ENCODE measurements at places on chromosomes 11 and 22. TPM values are rescaled to one million over a fixed set of nuclear protein-coding genes. Genes with fewer than 3 reads are reported as not detected.

DNA sequence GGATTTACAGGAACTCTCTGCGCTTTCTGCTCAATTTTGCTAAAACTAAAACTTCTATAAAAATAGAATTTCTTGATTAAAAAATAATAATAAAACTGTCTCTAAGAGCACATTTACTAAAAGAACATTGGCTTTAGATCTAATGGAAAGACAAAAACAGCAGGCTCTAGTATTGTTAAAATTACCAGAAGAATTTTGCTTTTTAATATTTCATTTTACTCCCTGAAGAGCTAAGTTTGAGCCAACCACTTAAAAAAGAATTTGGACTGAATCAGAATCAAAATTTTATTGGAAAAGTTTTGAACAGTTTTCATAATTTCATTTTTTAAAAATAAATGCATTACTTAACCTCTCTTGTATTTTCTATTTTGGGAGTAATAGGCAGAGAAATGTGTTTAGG, 107.3 kb downstream of the BBOX1 start:
- no peak for DNase-seq

GRCh38 chr22:50136581-50137015, 33.9 kb upstream of the PANX2 start:
- no peak for DNase-seq

The CHRM4 gene
- polyA plus RNA-seq: 0.56 TPM

- no peak for DNase-seq
These were observed 20.2 kb upstream of the TREH start for GRCh38 chr11:118699506-118700220.

DNA sequence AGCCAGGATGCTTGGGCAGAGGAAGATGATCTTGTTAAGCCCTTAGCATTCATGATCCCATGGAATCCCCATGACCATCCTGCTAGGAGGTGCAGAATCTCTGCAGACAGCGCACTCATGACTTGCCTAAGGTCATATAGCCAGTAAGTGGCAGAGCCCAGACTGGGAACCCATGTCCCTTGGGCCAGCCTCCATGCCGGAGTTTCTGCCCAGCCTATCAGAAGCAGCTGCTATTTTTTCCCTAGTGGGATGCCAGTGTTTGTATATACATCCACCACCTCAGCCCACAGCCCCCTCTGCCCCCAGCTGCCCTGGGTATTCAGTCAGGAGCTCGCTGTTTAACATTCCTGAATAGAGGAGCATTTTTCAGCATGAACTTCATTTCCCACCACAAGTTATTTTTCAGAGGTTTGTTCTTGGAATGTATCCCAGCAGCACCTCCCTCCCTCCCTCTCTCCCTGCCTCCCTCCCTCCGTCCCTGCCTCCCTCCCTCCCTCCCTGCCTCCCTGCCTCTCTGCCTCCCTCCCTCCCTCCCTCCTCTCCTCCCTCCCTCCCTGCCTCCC, 34.4 kb upstream of the SUSD2 start:
- peak; percentile 31 for DNase-seq

DNA sequence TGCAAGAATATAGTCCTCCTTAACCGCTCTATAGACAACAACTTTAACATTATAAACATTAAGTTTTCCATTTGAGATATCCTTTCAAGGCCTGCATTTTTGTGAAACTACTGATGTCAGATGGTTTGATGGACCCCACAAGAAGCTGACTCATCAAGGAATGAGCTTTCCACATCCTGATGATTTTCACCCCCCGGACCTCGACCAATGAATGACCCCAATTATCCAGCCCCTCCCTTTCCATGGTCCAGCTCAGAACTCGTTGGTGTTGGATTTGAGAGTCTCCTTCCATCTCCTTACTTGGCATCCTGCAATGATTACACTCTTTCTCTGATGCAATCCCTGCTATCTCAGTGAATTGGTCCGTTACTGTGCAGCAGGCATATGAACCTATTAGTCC, 31.8 kb upstream of the GUCY1A2 start:
- no peak for DNase-seq

The OR4A47 gene
- polyA plus RNA-seq: not detected

The LMNTD2 gene
- 1.2 TPM for polyA plus RNA-seq

DNA sequence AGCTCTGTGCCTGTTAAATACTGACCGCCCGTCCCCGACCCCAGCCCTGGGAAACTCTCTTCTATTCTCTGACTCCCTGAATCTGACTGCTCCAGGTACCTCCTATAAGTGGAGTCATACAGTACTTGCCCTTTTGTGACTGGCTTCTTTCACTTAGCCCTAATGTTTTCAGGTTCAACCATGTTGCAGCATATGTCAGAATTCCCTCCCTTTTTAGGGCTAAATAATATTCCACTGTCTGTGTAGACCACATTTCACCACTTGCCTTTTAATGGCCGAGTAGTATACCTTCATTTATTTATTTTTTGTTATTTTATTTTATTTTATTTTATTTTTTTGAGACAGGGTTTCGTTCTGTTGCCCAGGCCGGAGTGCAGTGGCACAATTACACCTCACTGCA, 100.6 kb downstream of the RPS6KA4 start:
- DNase-seq: no peak

- DNase-seq: no peak
These were observed 21.2 kb upstream of the NDUFC2 start for GRCh38 chr11:78100676-78101472.
